CD4-positive, alpha-beta memory T cell (primary cell): ENCODE measurements at places on chromosomes 2 and 18. TPM values are rescaled to one million over a fixed set of nuclear protein-coding genes. Genes with fewer than 3 reads are reported as not detected.

The CYP27C1 gene
- total RNA-seq: not detected

DNA sequence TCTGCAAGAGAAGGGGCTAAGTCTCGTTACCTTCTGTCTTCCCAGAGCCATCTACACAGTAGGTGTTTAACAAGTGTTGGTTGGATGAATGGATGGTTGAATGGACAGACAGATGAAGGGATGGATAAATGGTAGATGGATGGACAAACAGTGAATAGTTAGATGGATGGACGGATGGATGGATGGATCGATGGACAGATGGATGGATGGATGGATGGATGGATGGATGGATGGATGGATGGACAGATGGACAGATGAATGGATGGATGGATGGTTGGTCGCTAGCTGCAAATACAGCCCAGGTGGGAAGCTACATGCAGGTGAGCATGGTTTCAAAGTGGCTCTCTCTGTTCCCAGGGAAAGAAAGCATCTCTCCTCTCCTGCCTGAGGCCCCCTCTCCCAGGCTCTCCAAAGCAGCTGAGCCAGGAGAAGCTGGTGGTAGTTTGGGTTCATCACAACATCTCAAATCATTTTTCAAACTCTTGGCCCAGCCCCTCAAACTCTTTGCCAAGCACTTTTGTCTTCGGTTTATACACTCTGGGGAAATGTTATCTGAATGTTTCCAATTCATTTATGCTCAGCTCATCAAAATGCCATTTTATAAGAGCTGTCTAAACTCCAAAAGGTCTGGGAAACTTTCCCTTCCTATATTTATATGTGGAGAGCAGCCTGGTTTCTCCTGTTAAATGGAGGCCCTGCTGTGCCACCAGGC, 192.7 kb downstream of the ANAPC1 start:
- no peak for DNase-seq

GRCh38 chr2:149360106-149360505, 29.7 kb downstream of the LYPD6 start:
- DNase-seq: no peak

The IGFBP5 gene
- total RNA-seq: 0.23 TPM
